ENCODE measurements at places on chromosomes 7 and 10. TPM values are rescaled to one million over a fixed set of nuclear protein-coding genes. Genes with fewer than 3 reads are reported as not detected.

- DNase-seq, result no peak
Observed at GRCh38 chr7:105268056-105268455, 120.7 kb downstream of the SRPK2 start.

GRCh38 chr7:87316846-87317552 lies 28.5 kb upstream of the CROT start:
- DNase-seq, result no peak

- no peak for DNase-seq
Observed at GRCh38 chr10:60271319-60272040, 118.2 kb downstream of the ANK3 start.

TMEM213 gene
- total RNA-seq, result not detected

PTF1A gene
- not detected for total RNA-seq

LIPN gene
- not detected for total RNA-seq

MORN4 gene
- total RNA-seq, result 0.96 TPM

NPC1L1 gene
- total RNA-seq, result not detected

All from transverse colon (tissue), 4 donors.